ENCODE measurements at places on chromosomes 2 and 18. TPM values are rescaled to one million over a fixed set of nuclear protein-coding genes. Genes with fewer than 3 reads are reported as not detected.

DNA sequence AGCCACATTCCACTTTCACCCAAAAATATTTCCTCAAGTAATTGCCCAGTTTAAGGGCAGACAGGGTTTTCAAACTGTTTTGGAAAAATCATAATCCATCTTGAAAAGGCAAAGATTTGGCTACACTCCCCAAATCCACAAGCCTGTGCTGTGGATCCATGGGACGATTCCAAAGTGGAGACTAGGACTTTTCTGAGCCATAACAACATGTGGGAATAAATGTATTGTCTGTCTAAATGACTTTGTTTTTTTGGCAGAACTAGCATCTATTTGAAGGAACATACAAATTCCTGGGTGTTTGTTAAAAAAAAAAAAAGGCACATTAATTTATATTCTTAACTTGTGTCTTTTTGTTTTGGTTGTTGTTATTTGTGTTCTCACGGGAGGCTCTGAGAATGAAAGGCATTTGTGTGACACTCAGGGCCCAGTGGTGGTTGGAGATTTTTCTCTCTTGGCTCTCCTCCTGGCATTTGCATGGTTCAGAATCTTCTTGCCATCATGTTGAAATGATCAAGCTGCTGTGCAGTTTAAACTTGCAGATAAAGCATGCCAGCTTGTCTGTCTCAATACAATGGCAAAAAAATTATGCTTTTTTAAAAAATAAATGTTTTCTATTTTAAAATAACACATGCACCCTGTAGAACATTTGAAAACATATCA, 277.4 kb downstream of the EN1 start:
- H3K4me1 ChIP-seq: no peaks in the 10 kb centered on the region
- no peaks in the 10 kb centered on the region for H3K36me3 ChIP-seq
- no peak overlapping the region for H3K27ac ChIP-seq
- H3K27me3 ChIP-seq: no peaks in the 10 kb centered on the region

Gene LYPD6B
- total RNA-seq: 0.31 TPM

Gene EPHA4
- 1.1 TPM for total RNA-seq

- DNase-seq: no peak
- no peak overlapping the region for H3K4me3 ChIP-seq
- no peak overlapping the region for H3K27ac ChIP-seq
- no peaks in the 10 kb centered on the region for H3K4me1 ChIP-seq
- H3K27me3 ChIP-seq: no peaks in the 10 kb centered on the region
These were observed 33.3 kb downstream of the CNGA3 start for GRCh38 chr2:98379311-98380202.

Gene INHA
- total RNA-seq: not detected

DNA sequence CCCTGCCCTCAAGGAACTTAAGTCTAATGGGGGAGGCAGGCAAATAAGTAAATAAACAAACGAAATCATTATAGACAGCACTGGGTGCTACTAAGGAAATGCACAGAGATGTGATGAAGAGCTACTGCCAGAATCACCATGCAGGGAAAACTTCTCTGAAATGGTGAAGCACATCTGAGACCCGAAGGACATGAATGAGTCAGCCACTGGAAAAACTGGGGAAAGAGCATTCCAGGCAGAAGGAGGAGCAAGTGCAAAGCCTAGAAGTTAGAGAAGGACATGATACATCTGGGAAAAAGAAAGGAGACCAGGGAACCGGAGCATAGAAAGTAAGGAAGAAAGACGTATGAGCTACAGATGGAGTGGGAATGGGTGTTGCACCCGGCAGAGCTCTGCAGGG, 56.8 kb downstream of the TGFA start:
- H3K27me3 ChIP-seq: no peaks in the 10 kb centered on the region
- no peak for DNase-seq
- no peak overlapping the region for H3K27ac ChIP-seq
- no peaks in the 10 kb centered on the region for H3K4me1 ChIP-seq

Data from right lobe of liver (tissue), 6 donors.